ENCODE measurements at places on chromosomes 6 and 20.

DNA sequence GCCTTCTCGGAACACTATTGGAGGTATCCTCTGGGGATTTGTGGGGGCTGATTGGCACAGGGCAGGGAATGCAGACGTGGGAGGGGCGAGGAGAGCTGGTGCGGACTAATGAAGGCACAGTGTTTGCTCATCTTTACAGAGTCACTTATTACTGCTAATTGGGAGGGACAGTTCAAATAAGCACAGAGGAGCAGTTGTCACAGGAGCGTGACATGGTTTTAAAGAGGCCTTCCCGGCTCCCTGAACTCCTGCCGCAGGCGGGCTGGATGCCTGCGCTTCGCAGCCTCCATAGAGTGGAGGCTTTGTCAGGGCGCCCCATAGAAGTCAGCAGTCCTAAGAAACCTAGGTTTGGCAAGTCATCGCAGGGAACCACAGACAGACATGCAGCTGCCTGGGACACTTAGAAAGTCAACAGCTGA, 149.6 kb downstream of the LINC00237 start:
- no peak for DNase-seq

GRCh38 chr20:59378396-59378795, 78.0 kb downstream of the EDN3 start:
- no peak for DNase-seq

DNA sequence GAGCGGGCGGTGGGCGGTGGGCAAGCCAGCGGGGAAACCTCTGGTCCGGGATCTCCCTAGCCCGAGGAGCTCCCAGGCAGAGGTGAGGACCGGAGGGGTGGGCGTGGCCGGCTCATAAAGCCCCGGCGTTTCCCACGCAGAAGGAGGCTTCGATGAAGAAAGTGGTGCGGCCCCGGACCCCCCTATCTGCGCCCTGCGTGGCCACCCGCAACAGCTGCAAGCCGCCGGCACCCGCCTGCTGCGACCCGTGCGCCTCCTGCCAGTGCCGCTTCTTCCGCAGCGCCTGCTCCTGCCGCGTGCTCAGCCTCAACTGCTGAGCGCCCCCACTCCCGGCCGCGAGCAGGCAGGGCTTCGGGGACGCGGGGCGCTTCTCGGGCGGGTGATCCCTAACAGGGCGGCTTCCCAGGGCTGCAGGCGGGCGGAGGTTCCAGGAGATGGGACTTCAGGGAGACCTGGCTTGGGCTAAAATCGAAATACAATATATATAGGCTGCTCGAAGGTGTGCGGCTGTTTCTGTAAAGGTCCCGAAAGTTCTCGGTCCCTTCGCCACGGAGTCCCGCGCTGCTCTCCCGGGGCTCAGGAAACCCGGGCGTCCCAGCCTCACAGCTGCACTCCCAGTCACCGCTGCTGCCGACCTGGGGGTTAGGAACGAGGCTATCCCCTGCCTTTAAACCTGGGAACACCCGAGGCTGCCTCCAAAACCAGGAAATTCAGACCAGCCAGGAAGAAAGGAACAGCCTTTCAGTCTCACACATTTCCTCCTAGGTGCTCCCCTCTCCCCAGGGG, 27.8 kb downstream of the ASIP start:
- DNase-seq: no peak

DNA sequence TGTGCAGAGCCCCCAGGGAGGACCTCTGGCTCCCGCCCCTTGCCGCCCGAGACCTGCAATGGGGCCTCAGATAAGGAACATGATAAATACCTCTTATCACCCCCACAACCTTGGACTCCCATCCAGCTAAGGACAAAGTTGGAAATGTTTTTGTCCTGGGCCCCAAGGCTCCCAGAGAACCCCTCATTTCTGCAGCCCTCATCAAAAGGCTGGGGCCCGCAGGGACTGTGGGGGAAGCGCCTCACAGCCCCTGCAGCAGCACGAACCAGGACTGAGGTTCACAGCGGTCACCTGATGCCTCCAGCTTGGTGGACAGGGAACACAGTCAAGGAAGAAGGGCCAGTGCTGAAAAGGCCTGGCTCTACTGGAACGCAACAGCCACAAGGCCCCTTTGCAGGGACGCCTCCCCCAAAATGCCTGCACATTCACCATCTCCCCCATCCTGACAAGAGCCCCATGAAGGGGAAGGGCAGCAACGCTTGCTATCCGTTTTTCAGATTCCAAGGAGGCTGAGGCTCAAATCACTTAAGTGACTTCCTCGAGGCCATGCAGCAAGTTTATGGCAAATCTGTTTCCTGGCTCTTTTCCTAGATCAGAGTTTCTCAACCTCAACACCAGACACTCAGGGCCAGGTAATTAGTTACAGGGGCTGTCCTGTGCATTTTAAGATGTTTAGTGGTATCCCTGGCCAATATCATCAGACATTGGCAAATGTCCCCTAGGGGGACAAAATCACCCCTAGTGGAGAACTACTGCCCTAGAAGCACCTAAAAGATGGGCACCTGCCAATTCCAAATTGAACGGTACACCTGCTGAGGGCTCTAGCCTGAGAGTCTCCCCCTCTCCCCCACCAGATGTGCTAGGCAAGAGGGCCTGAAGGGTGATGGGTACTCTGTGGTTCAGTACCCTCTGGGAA, 10.6 kb downstream of the TFEB start:
- DNase-seq: no peak

DNA sequence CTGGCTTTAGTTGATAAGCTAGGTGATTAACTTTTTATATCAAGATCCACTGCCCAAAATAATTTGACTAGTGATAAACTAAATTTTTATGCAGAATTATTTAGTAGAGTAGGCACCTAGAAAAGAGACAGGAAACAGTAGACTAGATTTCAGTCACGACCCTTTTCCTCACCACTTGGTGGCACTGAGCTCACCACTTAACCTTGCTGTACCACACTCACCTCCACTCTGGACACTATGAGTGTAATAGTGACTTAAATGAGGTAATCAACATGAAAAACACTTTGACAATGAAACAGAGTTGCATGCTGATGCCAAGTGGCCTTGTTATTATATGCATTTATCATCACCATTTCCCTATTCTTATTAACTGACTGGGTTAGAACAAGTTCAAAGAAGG, 730.4 kb downstream of the KIF16B start:
- no peak for DNase-seq

DNA sequence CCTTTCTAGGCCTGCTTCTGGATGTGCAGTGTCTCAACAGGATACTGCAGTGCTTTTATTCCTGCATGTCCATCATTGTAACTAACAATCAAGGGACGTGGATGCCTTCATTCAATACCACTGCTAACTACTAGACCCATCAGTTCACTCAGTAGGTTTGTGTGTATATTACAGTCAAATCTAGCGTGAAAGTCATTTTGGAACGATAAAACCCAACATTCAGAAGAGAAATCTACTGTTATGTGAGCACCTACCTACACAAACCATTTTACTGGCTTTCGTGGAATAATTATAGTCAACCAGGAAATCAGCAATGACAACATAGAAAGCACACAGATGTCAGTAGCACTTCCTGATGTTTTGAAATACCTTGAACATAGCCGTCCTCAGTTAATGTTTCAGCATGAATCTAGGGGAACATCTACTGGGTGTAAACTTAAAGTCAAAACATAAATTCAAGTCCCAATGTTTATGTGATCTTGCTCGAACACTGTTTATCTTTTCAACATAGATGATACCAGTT, 270.6 kb downstream of the FARS2 start:
- no peak for DNase-seq

DNA sequence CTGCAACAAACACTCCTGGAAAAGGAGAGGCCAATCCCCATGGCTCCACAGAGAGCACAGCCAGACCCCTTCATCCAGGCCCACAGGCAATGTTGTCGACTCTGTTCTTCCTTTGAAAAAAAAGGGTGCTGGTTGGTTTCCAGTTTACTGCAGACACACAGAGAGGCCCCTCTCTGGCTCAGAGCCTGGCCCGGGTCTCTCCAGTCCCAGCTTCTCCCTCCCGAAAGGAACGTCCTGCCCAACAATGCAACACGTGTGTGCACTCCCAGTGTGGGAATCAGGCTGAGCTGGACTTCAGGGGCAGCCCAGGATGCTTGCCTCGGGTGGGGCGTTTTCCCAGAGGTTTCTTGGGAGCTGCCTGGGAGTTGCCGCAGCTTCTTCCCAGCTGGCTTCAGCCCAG, 4.5 kb upstream of the NKAIN4 start:
- no peak for DNase-seq

DNA sequence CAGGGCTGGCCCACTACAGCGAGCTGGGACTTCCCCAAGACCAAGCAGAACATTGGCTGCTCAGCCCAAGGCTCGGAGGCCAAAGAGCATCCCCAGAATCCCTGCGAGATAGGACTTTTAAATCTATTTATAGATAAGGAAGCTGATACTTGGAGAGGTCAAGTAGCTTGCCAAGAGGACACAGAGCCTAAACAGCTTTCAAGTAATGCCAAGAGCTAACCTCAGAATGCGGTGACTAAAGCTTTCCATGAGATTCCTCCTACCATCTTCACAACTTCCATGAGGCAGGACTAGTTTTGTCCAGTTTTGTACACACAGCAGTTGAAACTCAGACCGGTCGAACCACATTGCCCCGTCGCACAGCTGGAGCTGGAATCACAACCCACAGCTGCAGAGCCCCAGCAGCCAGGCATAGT, 168.1 kb upstream of the TOP1 start:
- no peak for DNase-seq

DNA sequence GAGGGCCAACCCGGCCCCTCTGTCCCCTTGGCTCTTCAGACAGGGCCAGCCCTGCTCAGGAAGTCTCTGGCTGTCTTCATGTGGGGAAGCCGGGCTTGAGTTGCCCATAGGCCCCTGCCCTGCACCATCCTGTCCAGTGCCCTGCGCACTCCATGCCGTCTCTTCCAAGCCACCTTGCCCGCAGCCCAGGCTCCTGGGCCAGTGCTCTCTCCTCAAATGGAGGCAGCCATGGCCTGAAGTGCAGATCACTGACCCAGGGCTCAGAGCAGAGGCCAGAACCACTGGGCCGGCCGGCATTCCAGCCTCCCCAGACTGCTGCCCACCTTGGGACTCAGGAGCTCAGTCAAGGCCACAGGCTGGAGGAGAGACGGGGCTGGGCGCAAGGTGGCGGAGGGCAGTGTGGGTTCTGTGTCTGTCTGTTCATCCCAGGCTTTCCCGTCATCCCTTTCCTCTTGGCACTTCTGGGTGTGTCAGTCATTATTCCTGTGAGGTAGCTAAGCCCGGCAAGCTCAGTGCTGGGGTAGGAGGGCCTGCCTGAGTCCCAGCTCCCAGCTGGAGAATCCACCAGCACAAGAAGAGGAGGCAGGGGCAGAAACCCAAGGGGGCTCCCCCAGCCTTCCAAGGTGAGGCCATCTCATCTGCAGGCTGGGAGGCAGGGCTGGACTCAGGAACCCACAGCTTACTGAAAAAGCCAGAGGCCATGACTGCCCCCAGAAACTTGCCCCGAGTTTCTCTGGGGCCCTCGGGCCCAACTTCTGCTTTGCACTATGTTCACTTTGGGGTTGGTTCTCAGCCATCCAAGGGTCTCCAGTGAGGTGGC, 22.4 kb downstream of the SDCBP2 start:
- no peak for DNase-seq

DNA sequence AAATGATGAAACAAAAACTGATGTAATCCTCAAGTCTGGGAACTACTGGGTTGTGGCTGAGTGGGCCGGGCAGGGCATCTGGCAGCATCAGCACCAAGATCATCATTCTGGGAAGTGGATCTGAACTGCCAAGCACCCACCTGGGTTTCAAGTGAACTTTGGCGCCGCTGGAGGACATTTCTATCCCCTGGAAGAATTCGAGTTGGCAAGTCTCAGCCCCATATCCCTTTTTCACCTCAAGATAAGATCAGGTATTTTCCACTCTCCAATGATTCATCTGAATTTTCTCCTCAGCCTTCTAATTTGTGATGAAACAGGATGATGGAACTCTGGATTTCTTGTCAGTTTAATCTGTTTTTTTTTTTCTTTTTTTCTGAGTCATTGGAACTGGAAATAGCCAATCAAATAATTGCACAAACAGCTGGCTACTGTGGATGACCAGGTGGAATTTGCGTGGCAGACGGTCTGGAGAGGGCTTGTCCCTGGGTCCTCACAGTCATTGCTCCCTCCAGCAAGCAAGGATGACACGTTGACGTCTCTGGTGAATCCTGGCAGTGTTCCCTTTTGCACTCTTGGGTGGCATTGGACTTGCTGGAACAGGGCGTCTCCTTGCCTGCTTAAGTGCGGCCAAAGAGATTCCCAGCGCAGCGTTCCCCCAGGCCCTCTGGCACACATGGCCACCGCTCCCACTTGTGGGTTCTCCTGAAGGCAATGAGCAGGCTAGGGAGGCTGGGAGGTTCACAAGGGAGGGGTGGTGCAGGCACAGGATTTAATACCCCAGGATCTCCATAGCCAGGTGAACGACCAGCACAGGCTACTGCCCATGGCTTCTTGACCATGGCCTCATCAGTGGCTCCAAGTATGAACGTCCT, 80.4 kb downstream of the DHX35 start:
- no peak for DNase-seq

- DNase-seq: no peak
Observed at GRCh38 chr20:43539975-43540672, 18.7 kb upstream of the SGK2 start.

All from NCI-H510A treated with DMSO at 0.1 percent for 48 hours (cell line).